Heart left ventricle (tissue), 16 donors: ENCODE measurements at places on chromosomes 1 and 21. TPM values are rescaled to one million over a fixed set of nuclear protein-coding genes. Genes with fewer than 3 reads are reported as not detected.

- no peaks in the 10 kb centered on the region for H3K4me1 ChIP-seq
- DNase-seq = no peak
- no peak overlapping the region for H3K27ac ChIP-seq
- peaks cover 4% of the 10 kb centered on the region for H3K27me3 ChIP-seq
- no peaks in the 10 kb centered on the region for H3K36me3 ChIP-seq
Measured at GRCh38 chr1:62884156-62884740, 100.3 kb downstream of the ATG4C start.

- no peaks in the 10 kb centered on the region for H3K27me3 ChIP-seq
- H3K4me1 ChIP-seq = no peaks in the 10 kb centered on the region
- no peaks in the 10 kb centered on the region for H3K36me3 ChIP-seq
Measured at GRCh38 chr1:157176591-157177121, 38.5 kb upstream of the ETV3 start.

- no peak for DNase-seq
- no peaks in the 10 kb centered on the region for H3K27me3 ChIP-seq
- H3K36me3 ChIP-seq = no peaks in the 10 kb centered on the region
- H3K4me1 ChIP-seq = no peaks in the 10 kb centered on the region
- no peak overlapping the region for H3K4me3 ChIP-seq
- H3K27ac ChIP-seq = no peak overlapping the region
Measured at GRCh38 chr1:80722611-80723010, 1078.1 kb upstream of the ADGRL2 start.

DNA sequence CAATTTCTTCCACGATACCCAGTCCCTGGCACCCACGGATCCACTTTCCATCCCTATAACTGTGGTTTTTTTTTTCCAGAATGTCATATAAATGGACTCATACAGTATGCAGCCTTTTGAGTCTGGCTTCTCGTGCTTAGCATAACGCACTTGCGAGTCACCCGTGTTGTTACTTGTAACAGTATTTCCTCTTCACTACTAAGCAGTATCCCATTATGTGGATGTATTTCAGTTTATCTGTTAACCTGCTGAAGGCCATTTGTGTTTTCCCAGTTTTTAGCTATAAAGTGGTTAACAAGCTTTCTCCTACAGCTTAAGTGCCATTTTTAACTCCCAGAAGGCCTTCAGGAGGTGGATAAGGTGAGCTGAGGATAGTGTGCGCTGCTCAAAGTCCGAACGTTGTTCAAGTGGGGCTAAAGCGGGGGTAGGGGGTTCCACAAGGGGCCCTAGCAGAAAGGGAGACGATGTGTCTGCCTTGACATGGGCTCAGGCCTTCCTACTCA lies 829 bp downstream of the ADAR start:
- H3K4me3 ChIP-seq = peak overlapping the region; percentile 70
- no peaks in the 10 kb centered on the region for H3K27me3 ChIP-seq
- H3K27ac ChIP-seq = peak overlapping the region; percentile 94
- H3K36me3 ChIP-seq = peaks cover 15% of the 10 kb centered on the region
- DNase-seq = no peak
- H3K4me1 ChIP-seq = peaks cover 24% of the 10 kb centered on the region

- no peaks in the 10 kb centered on the region for H3K27me3 ChIP-seq
- H3K4me3 ChIP-seq = no peak overlapping the region
- H3K36me3 ChIP-seq = no peaks in the 10 kb centered on the region
- H3K27ac ChIP-seq = no peak overlapping the region
- DNase-seq = no peak
Measured at GRCh38 chr21:34201001-34201400, 127.6 kb downstream of the MRPS6 start.

DNA sequence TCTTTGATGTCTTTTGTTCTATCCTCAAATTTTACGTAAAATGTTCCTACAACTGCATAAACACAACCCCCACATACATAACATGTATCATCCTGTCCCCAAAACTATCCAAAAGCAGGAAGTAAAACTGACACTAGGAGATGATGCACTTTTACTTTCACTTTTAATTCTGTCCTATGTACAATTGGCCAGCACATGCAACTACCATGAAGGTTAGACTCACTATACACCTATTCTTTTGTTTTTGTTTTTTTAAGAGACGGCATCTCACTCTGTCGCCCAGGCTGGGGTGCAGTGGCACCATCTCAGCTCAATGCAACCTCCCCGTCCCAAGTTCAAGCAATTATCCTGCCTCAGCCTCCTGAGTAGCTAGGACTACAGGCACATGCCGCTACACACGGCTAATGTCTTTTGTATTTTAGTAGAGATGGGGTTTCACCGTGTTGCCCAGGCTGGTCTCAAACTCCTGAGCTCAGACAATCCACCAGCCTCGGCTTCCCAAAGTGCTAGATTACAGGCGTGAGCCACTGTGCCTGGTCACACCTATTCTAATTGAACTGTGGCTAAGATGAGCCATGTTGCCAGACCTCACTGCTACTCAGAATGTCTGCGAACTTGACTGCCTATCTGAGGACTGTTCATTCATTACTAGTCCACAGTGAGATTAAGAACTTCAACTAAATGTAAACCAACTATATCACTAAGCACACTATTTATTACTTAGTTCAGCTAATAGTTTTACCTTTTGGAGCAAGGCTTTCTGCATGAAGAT lies 48.0 kb downstream of the TOR3A start:
- H3K27ac ChIP-seq = peak overlapping the region; percentile 70
- peak overlapping the region; percentile 38 for H3K4me3 ChIP-seq
- H3K27me3 ChIP-seq = no peaks in the 10 kb centered on the region
- no peak for DNase-seq
- peaks cover 4% of the 10 kb centered on the region for H3K36me3 ChIP-seq

DNA sequence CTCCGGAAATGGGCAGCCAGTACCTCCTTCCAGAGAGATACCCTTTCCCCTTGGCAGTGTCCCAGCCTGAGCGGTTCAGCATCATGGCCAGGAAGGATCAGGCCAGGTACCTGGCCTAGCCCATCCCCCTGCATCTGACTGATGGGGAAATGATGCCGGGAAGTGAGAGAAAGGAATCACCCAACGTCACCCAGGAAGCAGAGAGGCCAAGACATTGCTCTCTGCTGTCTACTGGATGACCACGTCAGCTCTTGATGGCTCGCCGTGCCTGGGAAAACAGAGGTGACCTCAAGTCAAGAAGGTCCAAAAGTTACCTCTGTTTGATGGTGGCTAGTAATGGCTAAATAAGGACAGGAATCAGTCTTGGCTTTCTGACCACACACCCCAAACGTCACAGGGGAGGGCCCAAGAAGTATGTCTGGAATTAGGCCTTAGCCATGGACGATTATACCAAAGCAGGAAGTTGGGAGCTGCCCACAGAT lies 79.0 kb downstream of the MRPL37 start:
- H3K36me3 ChIP-seq = peaks cover 10% of the 10 kb centered on the region
- H3K4me1 ChIP-seq = peaks cover 68% of the 10 kb centered on the region
- H3K27ac ChIP-seq = peak overlapping the region; percentile 50
- H3K27me3 ChIP-seq = no peaks in the 10 kb centered on the region

DNA sequence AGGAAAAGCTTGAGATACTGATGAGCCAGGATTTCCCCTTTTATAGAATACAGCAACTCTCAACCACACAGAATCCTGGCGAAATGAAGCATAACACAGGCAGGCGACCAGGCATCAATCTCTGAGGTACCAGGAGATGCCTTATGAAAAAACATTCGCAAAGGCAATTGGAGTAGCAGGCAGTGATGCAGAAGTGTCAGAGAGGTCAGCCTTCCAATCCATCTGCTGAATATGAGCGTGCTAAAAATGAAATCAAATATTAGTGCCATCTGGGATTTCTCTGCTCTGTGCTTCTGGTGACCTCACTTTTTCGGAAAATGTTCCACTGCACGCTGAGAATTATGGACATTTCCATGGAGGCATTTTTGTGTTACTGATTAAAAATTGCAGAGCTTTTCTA lies 258.8 kb downstream of the VAV3 start:
- H3K4me1 ChIP-seq = no peaks in the 10 kb centered on the region
- no peaks in the 10 kb centered on the region for H3K36me3 ChIP-seq
- H3K27me3 ChIP-seq = no peaks in the 10 kb centered on the region
- DNase-seq = no peak
- no peak overlapping the region for H3K27ac ChIP-seq

GRCh38 chr1:76408303-76408702 lies 333.8 kb downstream of the ST6GALNAC3 start:
- H3K36me3 ChIP-seq = no peaks in the 10 kb centered on the region
- H3K27ac ChIP-seq = no peak overlapping the region
- H3K27me3 ChIP-seq = no peaks in the 10 kb centered on the region
- no peak overlapping the region for H3K4me3 ChIP-seq
- H3K4me1 ChIP-seq = no peaks in the 10 kb centered on the region
- no peak for DNase-seq

Gene MAP3K21
- 0.20 TPM for total RNA-seq

DNA sequence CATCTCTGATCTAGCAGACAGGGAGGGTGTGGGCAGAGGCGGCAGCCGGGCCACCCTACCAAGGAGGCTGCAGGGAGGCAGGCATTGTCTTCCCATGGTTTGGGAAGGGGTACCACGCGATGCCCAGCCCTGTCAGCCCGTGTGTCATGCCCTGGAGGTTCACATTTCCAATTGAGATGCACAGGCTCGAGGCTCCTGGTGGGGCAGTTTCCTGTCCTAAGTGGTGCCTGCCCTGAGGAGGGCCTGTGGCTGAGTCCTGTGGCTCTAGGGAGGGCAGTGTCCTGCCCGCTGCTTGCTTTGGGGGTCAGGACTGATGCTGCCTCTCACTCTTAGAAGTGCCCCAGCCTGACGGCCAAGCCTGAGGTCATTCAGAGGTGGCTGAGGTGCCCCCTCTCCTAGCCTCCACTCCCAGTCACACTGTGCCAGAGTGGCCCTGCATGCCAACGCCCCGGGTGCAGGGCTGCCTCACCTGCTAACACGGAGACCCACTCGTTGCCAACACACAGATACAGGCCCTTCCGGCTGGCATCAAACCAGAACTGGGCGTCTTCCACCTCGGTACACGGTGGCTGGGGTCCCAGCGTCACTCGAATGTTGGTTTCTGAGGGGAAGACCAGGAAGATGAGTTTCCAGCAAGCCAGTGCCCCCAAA lies 11.9 kb downstream of the KRTAP10-1 start:
- H3K27ac ChIP-seq = no peak overlapping the region
- H3K4me3 ChIP-seq = no peak overlapping the region
- peak; percentile 25 for DNase-seq
- H3K27me3 ChIP-seq = no peaks in the 10 kb centered on the region
- no peaks in the 10 kb centered on the region for H3K4me1 ChIP-seq
